ENCODE measurements at places on chromosomes 3 and 15. TPM values are rescaled to one million over a fixed set of nuclear protein-coding genes. Genes with fewer than 3 reads are reported as not detected.

DOCK3 gene
- total RNA-seq, result 0.17 TPM

CAND2 gene
- total RNA-seq, result 12.1 TPM

PARP16 gene
- total RNA-seq, result 3.6 TPM

SLC9C1 gene
- not detected for total RNA-seq

KIF9 gene
- 2.8 TPM for total RNA-seq

SKIC8 gene
- 47.1 TPM for total RNA-seq

ESYT3 gene
- total RNA-seq, result 0.51 TPM

SYNPR gene
- total RNA-seq, result not detected

STRA6 gene
- total RNA-seq, result 0.17 TPM

KBTBD13 gene
- total RNA-seq, result not detected

ITPKA gene
- total RNA-seq, result 3.9 TPM

ZCWPW2 gene
- total RNA-seq, result 1.0 TPM

CFAP44 gene
- 1.5 TPM for total RNA-seq

FSTL1 gene
- total RNA-seq, result 309 TPM

TMEM42 gene
- 25.3 TPM for total RNA-seq

ARL6 gene
- 6.1 TPM for total RNA-seq

GPR149 gene
- not detected for total RNA-seq

GPR160 gene
- 0.50 TPM for total RNA-seq

GRCh38 chr3:135454890-135455289, 510.6 kb upstream of the PPP2R3A start:
- DNase-seq, result no peak

GRCh38 chr15:98233873-98234272, 273.4 kb downstream of the ARRDC4 start:
- no peak for DNase-seq

GRCh38 chr3:133460809-133461208, 61.0 kb downstream of the BFSP2 start:
- no peak for DNase-seq

DNA sequence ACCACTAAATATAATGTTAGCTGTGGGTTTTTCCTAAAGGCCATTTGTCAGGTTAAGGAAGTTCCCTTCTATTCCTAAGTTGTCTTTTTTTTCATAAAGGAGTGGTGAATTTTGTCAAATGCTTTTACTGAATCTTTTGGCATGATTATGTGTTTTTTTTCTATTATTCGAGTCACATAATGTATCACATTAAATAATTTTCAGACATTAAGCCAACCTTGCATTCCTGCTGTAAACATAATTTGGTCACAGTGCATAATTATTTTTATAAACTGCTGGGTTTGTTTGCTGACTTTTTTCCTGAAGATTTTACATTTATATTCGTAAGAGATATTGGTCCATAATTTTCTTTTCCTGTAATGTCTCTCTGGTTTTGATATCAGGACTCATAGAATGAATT, 101.8 kb upstream of the SPRED1 start:
- no peak for DNase-seq

DNA sequence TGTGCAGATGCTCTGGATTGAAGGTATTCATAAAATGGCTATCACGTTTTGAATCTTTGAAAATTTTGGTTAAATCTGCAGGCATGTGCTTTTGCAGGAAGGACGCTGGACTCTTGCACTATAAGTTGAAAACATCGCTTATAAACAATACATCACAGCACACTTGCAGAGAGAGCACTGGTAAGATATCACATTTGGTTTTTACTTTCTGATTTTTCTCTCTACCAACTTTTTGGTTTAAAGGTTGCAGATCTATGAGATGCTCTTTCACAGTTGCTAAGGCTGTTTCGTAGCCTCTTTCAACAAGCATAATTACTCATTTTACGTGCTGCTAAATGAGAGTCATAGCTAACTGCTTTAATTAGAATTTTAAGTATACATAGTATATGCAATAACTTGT, 724.4 kb upstream of the ARRDC4 start:
- no peak for DNase-seq

DNA sequence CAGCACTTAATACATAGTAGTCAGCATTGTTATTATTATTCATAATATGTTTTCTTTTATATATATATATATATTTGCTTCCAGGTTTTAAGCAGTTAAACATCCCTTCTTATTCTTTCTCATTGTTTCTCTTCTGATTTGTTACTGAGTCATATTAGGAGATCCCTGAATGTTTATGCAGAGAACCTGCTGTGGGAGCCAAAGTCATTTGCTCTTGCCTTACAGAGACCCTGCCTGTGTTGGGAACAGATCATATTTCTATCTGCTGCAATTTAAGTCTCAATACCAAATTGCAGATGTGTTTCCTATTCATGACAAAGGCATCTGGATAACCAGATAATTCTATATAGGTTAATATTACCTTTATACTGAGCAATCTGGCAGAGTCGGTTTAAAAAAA, 323.0 kb upstream of the UMPS start:
- peak; percentile 65 for DNase-seq

DNA sequence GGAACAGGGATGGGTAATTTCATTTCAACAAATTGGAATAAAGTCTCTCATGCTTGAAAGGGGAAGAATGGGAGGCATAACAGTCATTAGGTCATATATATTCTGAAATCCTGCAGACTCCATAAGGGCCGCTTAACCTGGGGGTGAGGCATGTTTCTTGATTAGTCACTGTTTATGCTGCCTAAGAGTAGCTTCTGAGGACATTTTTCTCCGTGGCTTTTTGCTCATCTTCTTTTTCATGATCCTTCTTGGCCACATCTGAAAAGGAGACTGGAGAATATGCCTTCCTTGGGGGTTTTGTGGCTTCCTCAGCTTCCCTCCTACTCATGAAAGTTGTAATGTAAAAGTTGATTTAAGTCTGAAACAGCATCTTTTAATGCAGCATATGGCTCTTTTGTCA, 20.0 kb upstream of the CFAP20DC start:
- DNase-seq, result no peak

DNA sequence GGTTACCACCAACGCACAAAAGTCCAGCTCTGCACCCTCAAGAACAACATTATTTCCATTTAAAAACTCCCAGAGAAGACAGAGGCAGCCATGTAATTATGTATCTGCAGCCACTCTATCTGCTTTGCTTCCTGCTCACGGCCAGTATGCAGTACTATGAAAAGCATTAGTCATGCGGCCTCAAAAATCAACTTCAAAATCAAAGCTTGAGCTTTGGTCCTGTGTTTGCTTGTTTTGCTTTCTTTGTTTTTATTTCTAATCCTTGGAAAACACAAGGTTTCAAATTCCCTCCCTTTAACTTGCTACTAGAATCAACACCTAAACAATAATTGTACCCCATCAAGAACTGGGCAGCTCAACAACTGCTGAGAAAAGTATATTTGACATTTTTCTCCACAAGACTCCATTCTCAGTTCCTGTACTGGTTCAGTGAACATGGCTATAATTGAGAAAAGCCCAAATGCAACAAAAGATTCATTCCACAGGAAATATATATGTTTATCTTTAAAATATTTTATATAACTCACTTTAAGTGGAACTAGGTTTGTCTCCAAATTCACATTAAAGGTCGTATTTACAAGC, 37.6 kb downstream of the GBE1 start:
- DNase-seq, result peak; percentile 48

DNA sequence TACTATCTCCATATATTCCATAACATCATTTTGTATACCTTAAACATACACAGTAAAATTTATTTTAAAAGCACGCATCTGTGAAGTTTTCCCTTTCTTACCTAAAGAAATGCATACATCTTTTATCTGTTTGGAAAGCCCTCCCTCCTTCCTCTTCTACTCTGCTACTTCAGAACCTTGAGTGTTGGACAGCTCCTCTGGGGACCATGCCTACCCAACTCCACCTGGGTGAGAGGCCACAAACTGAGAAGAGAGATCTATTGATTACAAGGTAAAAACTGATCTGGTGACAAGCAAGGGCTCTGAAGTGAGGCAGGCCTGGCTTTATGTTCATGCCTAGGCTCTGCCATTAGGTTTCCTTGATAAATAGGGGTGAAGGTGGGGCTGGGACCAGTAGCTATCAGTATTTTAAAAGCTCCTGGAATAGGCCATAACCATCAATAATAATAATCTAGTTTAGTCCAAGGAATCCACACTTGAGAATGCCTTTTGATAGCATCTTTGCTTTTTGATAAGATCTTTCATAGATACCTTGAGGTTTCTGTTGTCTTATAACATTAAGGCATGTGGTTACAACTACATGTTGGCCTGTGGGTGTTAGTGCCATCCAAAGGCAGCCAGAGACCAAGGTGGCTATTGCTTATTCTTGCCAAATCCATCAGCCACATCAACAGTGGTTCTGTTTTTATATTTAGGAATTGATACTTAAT, 148.8 kb downstream of the KCNMB2 start:
- DNase-seq, result no peak

DNA sequence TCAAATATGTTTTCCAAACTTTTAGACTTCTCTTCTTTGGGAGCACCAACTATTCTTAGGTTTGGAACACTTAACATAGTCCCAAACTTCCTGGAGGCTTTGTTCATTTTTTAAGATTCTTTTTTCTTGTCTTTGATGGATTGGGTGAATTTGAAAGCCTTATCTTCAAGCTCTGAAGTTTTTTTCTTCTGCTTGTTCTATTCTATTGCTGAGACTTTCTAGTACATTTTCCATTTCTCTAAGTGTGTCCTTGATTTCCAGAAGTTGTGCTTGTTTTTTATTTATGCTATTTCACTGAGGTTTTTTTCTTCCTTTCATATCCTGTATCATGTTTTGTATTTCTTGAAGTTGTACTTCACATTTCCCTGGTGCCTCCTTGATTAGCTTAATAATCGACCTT, 97.5 kb downstream of the PLSCR2 start:
- DNase-seq, result no peak

GRCh38 chr3:77078279-77078678, 38.4 kb downstream of the ROBO2 start:
- DNase-seq, result no peak

DNA sequence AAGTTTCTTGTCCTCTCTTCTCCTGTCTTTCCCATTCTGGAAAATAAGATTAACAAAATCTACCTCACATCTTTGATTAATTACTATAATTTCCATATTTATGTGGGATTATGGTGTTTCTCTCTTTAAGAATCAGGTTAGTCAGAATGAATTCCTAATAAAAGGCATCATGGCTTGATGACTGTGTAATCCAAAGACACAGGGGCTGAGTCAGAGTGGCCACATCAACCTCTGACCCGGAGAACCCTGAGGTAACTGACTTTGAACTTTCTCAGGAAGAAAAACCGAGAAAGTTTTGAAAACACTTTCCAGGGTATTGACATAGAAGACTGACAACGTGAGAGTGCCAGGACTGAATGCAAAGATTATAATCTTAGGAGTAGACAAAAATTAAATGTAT, 170.3 kb upstream of the MCTP2 start:
- DNase-seq, result peak; percentile 33

Measured in fibroblast of lung (primary cell).